ENCODE measurements at places on chromosomes 3 and 15.

- DNase-seq = no peak
These were observed 6.5 kb downstream of the RRP9 start for GRCh38 chr3:51934991-51935885.

- DNase-seq = no peak
These were observed 85.9 kb upstream of the ABHD2 start for GRCh38 chr15:89002281-89002761.

DNA sequence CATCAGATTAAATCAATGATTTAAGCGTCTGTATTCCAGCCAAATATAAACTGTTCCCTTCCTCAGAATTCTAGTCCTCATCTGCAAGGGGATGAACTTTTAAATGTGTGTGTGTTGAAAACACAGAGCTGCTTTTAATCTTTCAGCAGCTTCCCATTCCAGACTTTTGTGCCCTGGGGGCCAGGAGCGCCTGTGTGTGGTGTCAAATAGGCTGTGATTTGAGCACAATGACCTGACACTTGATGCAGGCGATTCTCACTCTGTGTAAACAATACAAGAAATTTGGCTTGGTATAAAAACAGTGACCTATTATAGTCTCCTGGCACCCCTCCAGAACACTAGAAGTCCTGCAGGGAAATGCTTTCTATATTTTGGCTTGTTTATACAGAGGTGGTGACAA lies 274.6 kb upstream of the ROPN1 start:
- DNase-seq = no peak

- DNase-seq = no peak
These were observed 500.1 kb downstream of the MFSD1 start for GRCh38 chr3:159301961-159302360.

DNA sequence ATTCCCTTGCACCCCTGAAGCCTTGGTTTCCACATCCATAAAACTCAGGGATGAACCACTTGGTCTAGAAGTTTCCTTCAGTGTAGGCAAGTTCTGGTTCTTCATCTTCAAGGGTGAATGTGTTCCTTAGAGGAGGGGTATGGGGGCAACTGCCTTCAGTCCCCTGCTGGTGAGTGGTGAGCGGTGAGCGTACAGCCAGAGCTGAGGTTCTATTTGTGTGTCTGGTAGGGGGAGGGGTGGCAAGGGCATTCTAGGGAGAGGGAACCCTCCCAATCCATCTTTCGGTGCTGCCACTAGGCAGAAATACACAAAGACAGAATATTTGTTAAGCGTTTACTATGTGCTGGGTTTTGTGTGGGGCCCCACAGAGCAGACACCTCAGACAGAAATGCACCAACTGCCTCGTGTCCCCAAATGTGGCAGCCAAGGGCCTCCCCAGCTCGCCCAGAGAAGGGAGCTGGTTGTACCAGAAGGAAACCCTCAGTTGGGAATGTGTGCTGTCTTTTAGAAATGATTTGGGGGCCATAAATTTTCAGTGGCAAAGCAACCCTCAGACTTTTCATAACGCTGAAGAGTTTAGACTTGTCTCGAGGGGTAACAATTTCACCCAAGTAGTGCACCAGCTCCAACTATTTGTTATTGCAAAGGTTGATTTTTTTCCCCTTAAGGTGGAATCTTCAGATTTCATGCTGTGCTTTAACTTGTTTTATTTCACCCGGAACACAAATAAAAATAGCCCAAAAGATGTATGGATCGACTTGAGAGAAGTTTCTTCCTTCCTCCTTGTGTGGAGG lies 137.6 kb downstream of the FBLN2 start:
- DNase-seq = no peak

- DNase-seq = no peak
These were observed 169.9 kb downstream of the MECOM start for GRCh38 chr3:169493521-169494141.

DNA sequence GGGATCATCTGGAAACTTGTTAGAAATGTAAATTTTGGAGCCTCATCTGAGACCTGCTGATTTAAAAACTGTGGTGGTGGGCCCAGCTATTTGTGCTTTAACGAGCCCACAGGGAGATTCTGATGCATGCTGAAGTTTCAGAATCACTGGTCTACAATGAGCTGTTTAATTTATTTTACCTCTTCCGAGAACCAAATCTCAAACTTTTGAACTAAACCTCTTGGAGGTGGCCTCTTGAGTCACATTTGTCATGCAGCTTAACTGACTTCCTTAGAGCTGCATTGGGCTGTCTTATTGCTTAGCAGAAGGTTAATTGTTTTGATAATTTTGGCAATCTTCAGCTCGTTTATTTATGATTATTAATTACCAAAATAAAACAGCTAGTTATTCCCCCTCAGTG lies 112.1 kb upstream of the NPHP3 start:
- no peak for DNase-seq

GRCh38 chr3:72213296-72214065 lies 428.5 kb upstream of the PROK2 start:
- DNase-seq = no peak

DNA sequence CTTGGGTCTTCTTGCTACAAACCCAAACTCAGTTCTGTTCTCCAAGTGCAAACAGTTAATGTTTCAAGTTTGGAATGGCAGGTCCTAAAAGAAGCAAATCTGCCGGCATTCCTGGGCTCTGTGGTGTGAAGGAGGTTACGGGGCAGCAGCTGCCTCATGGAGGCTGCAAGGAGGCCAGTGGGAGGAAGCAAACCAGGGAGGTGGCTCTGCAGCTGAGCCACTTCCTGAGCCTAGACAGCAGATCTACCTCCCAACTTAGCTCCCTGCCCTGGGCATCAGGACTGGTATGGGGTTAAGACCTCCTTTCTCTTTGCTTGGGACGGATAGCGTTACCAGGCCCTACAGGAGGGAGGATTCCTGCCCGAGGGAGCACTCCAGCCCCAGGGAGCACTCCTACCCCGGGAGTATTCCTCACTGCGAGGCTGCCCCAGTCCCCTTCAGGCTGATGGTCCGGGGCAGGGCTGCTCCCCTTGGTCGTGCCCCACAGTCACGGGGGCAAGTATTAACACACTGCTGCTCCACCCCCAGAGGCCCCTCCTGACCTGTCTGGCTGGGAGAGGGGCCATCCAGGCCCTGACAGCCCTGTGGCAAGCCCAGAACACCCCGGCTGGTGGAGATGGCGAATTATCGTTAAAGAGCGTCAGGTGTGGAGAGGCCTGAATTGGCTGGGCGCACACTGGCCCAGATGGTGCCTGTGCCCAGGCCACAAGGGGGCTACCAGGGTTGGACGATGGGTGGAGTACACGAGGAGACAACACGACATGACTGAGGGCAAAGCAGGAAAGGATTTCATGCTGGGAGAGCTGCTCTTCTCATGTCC lies 129.9 kb downstream of the ATP10A start:
- DNase-seq = no peak

- no peak for DNase-seq
These were observed 219.8 kb upstream of the THRB start for GRCh38 chr3:24714436-24714835.

DNA sequence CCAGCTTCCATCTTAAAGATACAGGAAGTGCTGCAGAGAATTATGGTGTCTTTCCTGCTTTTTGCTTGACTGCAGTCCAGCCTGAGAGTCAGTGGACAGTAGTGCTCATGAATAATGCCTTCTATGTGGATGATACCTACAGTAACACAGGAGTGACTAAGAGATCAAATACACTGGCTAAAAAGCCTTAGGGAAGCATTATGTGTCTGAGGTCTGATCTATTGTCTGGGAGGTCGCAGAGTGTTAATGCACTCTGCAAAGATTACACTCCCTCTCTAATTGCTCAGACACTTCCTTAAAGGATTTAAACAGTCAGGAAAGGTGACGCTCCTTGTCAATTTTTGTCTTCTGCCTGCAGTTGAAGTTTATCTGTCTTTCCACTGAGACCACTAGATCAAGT lies 183.6 kb downstream of the MCTP2 start:
- DNase-seq = no peak

DNA sequence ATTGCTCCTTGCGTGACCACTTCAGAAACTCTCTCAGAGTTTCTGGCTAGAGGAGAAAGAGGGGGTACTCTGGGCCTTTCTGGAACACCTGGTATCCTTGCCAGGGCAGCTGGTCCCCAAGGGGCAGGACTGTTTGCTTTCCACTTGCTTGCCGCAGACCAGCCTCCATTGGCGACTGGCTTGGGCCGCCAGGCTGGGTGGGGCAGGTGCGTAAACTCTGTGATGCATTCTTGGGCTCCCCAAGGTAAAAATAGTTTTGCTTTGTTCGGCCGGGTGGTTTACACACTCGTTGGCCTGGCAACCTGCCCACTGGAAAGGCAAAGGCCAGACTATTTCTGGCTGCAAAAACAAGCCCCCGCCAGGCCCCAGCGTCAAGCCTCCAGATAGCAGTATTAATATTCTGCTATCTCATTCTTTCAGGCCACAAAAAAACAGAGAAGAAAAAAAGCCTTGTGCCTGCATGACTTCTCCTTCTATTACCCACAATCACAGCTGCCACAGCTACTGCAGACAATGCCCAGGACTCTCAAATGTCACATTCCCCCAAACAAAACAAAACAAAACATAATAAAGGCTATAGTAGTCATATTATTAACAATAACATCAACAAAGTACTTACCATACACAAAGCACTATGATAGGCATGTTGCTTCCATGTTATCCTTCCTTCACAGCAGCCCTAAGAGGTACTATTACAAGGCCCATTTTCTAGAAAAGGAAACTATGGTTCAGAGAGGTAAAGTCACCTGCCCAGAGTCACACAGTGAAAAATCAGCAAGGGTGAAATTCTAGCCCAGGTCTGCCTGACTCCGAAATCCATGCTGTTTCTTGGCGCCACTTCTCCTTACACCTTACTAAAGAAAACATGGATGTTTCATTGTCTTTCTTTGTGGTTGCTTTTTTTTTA lies 14.0 kb upstream of the SSUH2 start:
- no peak for DNase-seq

- DNase-seq = no peak
These were observed 45.5 kb downstream of the PHLDB2 start for GRCh38 chr3:111904376-111905241.

- no peak for DNase-seq
These were observed 7.2 kb downstream of the RNF13 start for GRCh38 chr3:149820183-149820582.

GRCh38 chr3:159987291-159987711 lies 1.3 kb upstream of the IL12A start:
- DNase-seq = no peak

DNA sequence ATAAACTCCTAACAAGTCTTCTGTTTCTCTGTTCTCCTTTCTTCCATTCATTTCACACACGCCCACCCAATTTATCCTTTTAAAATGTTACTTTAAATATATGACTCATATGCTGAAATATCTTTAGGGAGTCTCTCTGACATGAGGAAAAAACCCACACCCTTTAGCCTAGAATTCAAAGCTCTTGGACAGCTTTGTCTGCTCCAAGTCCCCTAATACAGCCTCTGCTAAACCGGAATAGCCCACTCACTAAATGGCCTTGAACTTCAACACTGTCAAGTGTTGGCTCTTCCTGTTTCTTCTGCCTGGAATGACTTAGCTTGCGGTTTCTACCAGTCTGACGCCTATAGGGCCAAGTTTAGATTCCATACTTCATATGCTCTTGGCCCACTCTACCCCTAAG lies 3.3 kb upstream of the CD96 start:
- no peak for DNase-seq

GRCh38 chr3:140509534-140509933 lies 168.3 kb upstream of the TRIM42 start:
- no peak for DNase-seq

GRCh38 chr3:28349469-28350000 lies 911 bp upstream of the AZI2 start:
- no peak for DNase-seq

GRCh38 chr15:73150831-73151230 lies 98.6 kb downstream of the NEO1 start:
- DNase-seq = no peak

GRCh38 chr3:136105044-136105443 lies 91.1 kb downstream of the MSL2 start:
- no peak for DNase-seq

DNA sequence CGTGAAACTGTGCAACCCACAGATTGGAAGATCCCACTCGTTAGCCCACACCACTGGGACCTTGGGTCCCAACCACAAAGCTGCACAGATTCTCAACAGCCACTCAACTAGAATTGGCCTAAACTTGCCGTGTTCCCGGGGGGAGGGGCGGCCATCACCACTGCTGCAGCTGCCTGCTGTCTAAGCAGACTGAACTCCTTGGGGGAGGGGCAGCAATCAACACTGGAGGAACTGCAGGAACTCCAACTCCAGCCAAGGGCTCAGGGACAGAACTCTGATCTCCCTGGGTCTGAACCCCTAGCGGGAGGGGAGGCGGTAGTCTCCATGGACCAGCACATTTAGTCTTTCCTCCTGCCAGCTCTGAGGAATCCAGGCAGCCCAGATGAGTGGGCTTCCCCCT lies 205.9 kb downstream of the RSL24D1 start:
- DNase-seq = no peak

DNA sequence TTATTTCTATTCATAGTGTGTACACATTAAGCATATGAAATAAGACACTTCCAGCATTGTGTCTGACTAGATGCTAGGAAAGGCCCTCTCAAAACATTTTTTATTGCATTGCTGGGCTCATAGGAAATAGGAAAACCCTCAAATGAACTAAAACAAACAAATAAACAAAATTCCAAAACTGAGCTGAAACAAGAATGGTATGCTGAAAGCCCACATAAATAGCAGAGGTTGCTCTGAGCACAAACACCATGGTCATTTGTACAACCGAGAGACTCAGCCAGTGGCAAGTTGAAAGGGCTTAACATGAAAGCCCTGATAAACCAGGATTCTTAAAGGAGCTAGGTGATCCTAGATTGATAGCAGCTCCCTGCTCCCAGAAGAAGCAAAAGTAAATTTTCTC lies 310.0 kb upstream of the WNT5A start:
- DNase-seq = no peak

- DNase-seq = no peak
These were observed 53.4 kb upstream of the NEO1 start for GRCh38 chr15:72998681-72999466.

DNA sequence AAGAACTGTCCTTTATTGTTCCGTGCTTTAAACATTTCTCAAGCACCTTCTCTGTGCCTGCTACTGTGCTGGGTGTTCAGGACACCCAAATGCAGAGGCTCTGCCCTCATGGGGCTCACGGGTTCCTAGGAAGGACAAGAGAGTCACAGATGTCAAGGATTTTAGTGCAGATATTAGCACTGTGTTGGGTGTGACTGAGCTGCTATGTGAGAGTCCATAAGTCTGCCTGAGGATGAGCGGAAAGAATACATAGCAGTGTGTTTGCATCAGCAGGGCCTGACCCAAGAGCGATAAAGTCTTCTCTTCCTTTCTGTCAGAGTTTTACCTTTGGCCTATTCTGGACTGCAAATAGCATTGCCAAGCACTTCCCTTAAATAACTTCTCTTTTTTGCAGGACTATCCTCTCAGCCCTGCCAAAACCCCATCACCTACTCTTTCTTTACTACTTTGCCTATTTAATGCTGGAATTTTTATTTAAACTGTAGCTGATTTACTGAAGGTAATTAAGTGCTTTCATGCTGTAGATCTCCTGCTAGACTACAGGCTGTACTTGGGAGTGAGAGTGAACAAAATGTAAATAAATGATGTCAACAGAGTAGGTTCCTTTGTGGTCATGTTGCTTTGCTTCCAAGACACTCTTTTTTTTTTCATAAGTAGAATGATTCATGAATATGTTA lies 459.4 kb upstream of the TPRG1 start:
- no peak for DNase-seq
